ENCODE measurements at places on chromosomes 2 and 18. TPM values are rescaled to one million over a fixed set of nuclear protein-coding genes. Genes with fewer than 3 reads are reported as not detected.

The ZNF385B gene
- 2.8 TPM for total RNA-seq

The RTP5 gene
- not detected for total RNA-seq

The MAP3K2 gene
- 75.9 TPM for total RNA-seq

The CDH19 gene
- total RNA-seq: not detected

The ANTXR1 gene
- 36.1 TPM for total RNA-seq

The TAF4B gene
- 2.8 TPM for total RNA-seq

The RAB6C gene
- total RNA-seq: not detected

The TM4SF20 gene
- not detected for total RNA-seq

The UGT1A6 gene
- total RNA-seq: 549 TPM

The NT5DC4 gene
- total RNA-seq: 6.1 TPM

The MC4R gene
- not detected for total RNA-seq

The SFXN5 gene
- 12.5 TPM for total RNA-seq

The NLRC4 gene
- total RNA-seq: not detected

The SPHKAP gene
- total RNA-seq: not detected

The LAPTM4A gene
- total RNA-seq: 96.6 TPM

The MEIS1 gene
- total RNA-seq: 9.1 TPM

The ASB3 gene
- total RNA-seq: 27.7 TPM

The SULT6B1 gene
- total RNA-seq: not detected

The FOXI3 gene
- not detected for total RNA-seq

The TNFRSF11A gene
- total RNA-seq: 6.3 TPM
